ENCODE measurements at places on chromosomes 1 and 21.
A peak's percentile ranks its signal among the peaks of the same experiment; 100 is the strongest.

GRCh38 chr1:106748606-106749005, 307.9 kb upstream of the PRMT6 start:
- DNase-seq = no peak

GRCh38 chr1:207361029-207361428, 39.6 kb downstream of the CD55 start:
- no peak for DNase-seq

GRCh38 chr1:167955915-167956314, 19.0 kb upstream of the MPC2 start:
- no peak for DNase-seq

DNA sequence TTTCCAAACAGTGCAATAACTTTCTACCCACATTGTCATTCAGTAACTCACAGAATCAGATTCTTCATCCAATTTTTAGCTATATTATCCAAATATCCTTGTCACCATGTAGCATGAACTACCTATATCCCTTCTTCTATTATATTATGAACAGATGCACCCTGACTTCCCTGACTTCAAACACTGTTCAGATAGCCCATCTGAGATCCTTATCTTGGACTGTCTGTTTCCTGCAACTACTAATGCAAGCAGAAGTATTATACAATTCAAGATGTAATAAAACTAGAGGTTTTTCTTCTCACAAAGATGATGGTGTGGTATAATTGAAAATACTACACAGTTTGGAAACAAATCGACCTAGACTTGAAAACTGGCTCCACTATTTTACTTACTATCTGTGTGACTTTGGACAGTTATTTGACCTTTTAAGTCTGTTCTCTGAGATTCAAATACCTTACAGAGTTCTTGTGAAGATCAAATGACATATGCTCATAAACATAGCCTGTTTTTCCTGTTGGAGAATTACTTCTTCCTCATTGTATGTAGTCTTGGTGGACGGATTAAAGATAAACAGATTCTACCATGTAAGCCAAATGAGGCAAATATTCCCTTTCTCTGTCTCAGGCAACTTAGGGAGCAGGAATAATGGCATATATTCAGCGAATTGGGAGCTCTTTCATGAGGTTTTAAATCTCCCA, 407.9 kb upstream of the ZRANB2 start:
- no peak for DNase-seq

DNA sequence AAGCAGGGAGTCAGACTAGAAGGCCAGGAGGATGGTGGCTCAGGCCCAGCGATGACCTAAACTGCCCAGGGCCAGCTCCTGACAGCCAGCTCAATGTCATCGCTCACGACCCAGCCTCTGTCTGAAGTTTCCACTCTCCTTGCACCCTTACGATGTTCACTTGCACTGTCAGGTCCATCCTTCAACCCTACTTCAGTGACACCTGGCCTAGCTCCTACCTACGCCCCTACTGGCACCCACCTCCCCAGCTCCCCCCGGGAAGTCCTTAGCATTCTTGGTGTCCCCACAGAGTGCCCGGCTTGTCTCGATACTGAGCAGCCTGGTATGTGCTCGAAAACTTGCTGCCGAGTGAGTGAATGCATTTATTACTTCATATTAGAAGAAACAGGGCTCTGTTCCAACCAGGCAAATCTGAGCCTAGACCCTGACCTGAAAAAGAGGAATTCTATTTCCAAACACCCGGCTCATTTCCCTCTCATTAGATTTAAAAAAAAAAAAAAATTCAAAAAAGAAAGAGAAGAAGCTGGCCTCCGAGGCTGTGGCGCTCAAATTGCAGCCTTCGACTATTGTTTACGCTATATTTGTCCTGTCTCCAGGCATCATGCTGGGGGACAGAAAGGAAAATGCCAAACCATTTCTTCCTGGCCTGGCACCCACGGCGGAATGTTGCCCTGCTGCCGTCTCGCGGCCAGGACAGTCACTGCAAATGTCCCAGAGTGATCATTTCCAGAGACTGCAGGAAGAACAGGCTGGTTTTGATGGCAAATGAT, 29.8 kb upstream of the LRRC38 start:
- no peak for DNase-seq

GRCh38 chr1:24266998-24267397, 52.2 kb upstream of the GRHL3 start:
- no peak for DNase-seq

GRCh38 chr1:232016616-232017015, 390.0 kb downstream of the DISC1 start:
- DNase-seq = no peak

- DNase-seq = no peak
Observed at GRCh38 chr1:232992227-232992626, 41.8 kb downstream of the NTPCR start.

- no peak for DNase-seq
Observed at GRCh38 chr1:118485757-118486156, 300.7 kb upstream of the SPAG17 start.

GRCh38 chr1:91751275-91751674, 134.7 kb downstream of the TGFBR3 start:
- peak; percentile 94 for DNase-seq

GRCh38 chr1:48047116-48047515, 49.9 kb upstream of the TRABD2B start:
- no peak for DNase-seq

DNA sequence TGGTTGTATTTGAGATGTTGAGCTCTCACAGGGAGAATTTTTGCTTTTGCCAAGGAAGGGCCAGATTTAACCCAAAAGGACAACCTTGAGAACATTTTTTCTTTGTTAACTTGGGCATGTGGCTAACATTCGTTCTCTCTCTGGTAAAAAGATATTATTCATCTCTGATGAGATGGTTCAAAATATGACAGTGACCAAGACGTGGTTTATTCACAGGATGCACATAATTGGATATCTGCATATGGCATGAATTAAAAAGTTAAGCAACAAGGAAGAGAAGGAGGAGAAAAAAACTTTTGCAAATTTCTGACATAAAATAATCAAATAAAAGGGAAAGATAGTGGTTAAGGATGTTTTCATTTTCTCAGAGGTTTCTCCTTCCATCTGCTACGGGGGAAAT, 43.1 kb upstream of the BCL10 start:
- no peak for DNase-seq

Measured in fibroblast of the conjunctiva (primary cell).